ENCODE measurements at places on chromosomes 2 and 18.

- H3K27ac ChIP-seq, result no peak overlapping the region
- H3K4me3 ChIP-seq, result no peak overlapping the region
- DNase-seq, result no peak
- H3K4me1 ChIP-seq, result no peaks in the 10 kb centered on the region
Measured at GRCh38 chr2:240687741-240688552, 3.7 kb upstream of the AQP12A start.

DNA sequence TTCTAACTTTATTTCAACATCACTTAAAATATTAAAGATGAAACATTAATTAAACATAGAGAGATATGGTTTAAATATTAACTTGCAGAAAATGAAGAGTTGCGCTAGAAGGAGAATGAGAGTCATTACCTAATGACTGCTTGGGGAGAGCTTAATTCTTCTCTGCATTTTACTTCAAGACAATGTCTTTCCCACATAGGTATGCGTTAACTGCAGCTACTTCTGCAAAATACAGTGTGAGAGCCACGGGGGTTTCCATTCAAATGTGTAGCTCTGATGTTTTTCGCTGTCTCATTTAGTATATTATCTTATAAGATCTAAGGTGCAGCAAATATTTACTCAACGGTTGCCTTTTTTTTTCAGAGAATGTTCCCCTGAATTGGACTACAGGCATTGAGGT, 126.7 kb downstream of the TMX3 start:
- DNase-seq, result no peak
- H3K27me3 ChIP-seq, result no peaks in the 10 kb centered on the region
- no peak overlapping the region for H3K4me3 ChIP-seq
- no peaks in the 10 kb centered on the region for H3K36me3 ChIP-seq

DNA sequence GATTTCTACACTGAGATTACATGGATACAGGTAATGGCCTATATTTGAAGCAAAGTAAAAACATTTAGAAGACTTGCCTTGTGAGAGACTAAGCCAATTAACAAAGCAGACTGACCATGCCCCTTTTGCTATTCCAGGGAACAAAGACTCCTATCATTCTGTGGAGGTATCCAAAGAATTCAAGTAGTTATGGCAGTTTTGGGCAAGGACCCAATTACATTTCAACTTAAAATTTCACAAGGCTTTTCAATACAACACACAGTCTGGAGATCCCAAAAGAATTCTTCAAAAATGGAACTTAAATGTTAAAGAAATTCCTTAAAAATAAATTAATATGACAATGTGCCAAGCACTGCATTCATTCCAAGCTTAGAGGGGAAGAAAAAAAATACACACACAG, 109.2 kb upstream of the CHRNA1 start:
- no peak overlapping the region for H3K4me3 ChIP-seq
- H3K27ac ChIP-seq, result no peak overlapping the region
- peak; percentile 17 for DNase-seq
- peaks cover 10% of the 10 kb centered on the region for H3K4me1 ChIP-seq
- no peaks in the 10 kb centered on the region for H3K36me3 ChIP-seq

DNA sequence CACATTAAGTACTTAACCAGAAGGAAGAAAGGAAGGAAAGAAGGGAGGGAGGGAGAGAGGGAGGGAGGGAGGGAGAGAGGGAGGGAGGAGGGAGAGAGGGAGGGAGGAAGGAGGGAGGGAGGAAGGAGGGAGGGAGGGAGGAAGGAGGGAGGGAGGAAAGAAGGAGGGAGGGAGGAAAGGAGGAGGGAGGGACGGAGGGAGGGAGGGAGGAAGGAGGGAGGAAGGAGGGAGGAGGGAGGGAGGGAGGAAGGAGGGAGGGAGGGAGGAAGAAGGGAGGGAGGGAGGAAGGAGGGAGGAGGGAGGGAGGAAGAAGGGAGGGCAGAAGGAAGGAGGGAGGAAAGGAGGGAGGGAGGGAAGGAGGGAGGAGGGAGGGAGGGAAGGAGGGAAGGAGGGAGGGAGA, 363.3 kb downstream of the MBD2 start:
- no peak overlapping the region for H3K4me3 ChIP-seq
- H3K27me3 ChIP-seq, result no peaks in the 10 kb centered on the region
- no peak for DNase-seq
- H3K36me3 ChIP-seq, result no peaks in the 10 kb centered on the region

DNA sequence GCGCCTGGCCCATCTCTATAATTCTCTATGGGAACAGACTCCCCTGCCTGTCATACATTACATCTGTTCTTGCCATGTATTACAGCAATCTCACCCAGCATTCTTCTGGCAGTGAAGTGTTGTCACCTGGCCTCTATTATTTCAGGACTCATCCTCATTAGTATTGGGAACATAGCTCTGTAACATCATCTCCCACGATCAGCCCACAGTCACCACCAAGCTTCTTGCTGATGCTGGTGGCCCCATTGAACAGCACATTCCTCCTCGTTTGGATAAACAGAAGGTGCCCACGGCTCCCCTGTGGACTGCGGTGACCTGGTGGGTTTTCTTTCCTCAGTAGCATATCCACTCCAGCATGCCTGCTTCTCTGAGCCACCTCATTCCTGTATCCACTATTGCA, 21.5 kb downstream of the CHCHD5 start:
- H3K4me3 ChIP-seq, result no peak overlapping the region
- H3K36me3 ChIP-seq, result no peaks in the 10 kb centered on the region
- no peaks in the 10 kb centered on the region for H3K27me3 ChIP-seq
- peaks cover 3% of the 10 kb centered on the region for H3K4me1 ChIP-seq
- no peak for DNase-seq

GRCh38 chr18:7366597-7366996, 135.7 kb downstream of the LRRC30 start:
- no peak overlapping the region for H3K27ac ChIP-seq
- H3K4me1 ChIP-seq, result no peaks in the 10 kb centered on the region
